ENCODE measurements at places on chromosomes 12 and 14.

DNA sequence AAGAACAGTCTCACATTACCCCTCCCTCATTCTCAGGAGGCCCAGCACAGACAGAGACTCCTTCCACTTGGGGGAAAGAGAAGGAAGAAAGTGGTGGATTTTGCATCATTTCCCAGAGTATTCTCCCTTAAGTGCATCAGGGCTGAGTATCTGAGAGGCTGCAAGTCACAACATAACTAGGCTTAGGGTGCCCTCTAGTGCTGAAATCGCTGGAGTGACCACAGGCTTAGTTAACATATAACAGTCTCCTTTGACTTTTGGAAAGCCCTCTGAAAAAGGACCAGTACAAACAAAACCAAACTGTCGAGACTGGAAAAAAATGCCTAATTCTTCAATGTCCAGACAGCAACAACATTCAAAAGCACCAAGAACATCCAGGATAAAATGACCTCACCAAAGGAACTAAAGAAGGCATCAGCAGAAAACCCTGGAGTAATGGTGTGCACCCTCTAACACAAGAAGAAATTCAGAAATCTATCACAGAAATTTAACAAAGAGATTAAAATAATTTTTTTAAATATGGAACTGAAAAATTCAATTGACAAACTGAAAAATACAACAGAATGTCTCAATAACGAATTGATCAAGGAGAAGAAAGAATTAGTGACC, 412.3 kb downstream of the RPS29 start:
- peak; percentile 50 for DNase-seq
- H3K4me3 ChIP-seq: no peak overlapping the region

GRCh38 chr12:26097046-26097878, 27.6 kb downstream of the BHLHE41 start:
- peak; percentile 52 for DNase-seq
- H3K27me3 ChIP-seq: peaks cover 23% of the 10 kb centered on the region
- H3K4me1 ChIP-seq: no peaks in the 10 kb centered on the region
- H3K36me3 ChIP-seq: no peaks in the 10 kb centered on the region
- no peak overlapping the region for H3K4me3 ChIP-seq

DNA sequence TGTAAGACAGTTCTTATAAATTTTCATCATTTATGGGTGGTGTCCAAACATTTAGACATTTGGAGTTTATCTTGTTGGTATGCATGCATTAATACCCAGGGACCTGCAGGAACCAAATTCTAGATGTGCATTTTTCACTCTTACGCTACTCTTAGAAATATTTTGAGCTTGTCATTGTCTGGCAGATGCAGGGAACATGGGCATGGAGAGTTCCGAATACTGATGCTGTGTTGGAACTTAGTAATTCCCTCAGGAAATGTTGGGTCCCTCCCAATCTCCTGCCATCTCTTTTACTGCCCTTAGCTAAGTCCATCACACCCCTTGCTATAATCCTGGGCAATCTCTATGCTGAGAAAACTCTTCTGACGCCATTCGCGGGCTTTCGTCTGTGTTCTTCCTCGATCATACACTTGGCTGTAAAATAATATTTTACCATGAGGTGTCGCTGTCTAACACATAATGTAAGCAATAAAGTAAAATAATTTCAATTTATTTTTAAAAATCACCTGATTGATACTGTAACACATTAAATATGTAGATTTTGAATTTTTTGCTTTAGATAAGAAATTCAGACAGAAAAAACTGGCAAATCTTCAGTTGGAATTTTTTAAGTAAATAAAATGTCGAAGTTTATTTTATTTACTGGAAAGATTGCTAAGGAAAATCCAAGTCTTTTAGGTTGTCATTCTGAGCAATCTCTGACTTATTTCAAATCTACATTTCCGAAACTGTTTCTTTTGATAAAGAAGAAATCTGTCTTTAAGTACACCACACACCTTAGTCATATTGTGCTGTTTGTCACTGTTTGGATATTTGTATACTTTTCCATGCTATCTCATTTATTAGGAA, 304.1 kb upstream of the SSTR1 start:
- H3K4me1 ChIP-seq: peaks cover 1% of the 10 kb centered on the region
- no peaks in the 10 kb centered on the region for H3K36me3 ChIP-seq
- no peak overlapping the region for H3K4me3 ChIP-seq
- DNase-seq: no peak
- H3K27me3 ChIP-seq: peaks cover 21% of the 10 kb centered on the region

GRCh38 chr14:30573226-30573814, 14.4 kb downstream of the G2E3 start:
- DNase-seq: no peak
- H3K4me1 ChIP-seq: peaks cover 35% of the 10 kb centered on the region
- H3K27me3 ChIP-seq: no peaks in the 10 kb centered on the region
- H3K4me3 ChIP-seq: no peak overlapping the region
- peaks cover 50% of the 10 kb centered on the region for H3K36me3 ChIP-seq

- DNase-seq: no peak
- H3K27ac ChIP-seq: no peak overlapping the region
- H3K4me1 ChIP-seq: peaks cover 10% of the 10 kb centered on the region
- H3K27me3 ChIP-seq: peaks cover 18% of the 10 kb centered on the region
- no peaks in the 10 kb centered on the region for H3K36me3 ChIP-seq
Measured at GRCh38 chr12:12918781-12919389, 27.5 kb downstream of the GPRC5A start.

- no peaks in the 10 kb centered on the region for H3K27me3 ChIP-seq
- H3K27ac ChIP-seq: no peak overlapping the region
- no peak for DNase-seq
- no peaks in the 10 kb centered on the region for H3K36me3 ChIP-seq
- no peak overlapping the region for H3K4me3 ChIP-seq
- H3K4me1 ChIP-seq: no peaks in the 10 kb centered on the region
Measured at GRCh38 chr14:33363682-33364081, 425.0 kb downstream of the NPAS3 start.

DNA sequence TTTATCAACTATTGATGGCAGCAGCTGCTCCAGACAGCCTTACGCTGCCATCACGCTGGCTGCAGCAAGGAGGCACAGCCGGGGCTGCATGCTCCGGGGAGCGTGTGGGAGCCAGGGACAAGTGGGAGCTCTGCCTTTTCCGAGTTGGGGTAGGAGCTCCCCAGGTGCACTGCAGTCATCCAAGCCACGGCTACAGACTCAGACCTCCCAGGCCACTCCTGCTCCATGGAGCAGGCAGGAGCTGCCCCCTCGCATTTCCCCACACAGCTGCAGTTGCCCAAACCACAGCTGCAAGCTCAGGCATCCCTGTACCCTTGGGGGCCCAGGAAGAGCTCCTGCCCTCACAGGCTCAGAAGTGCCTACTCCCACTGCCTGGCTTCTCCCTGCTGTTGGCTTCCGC, 184.7 kb downstream of the CPNE8 start:
- DNase-seq: no peak
- no peaks in the 10 kb centered on the region for H3K4me1 ChIP-seq
- no peaks in the 10 kb centered on the region for H3K27me3 ChIP-seq
- H3K36me3 ChIP-seq: peaks cover 2% of the 10 kb centered on the region
- H3K27ac ChIP-seq: no peak overlapping the region
- H3K4me3 ChIP-seq: no peak overlapping the region

DNA sequence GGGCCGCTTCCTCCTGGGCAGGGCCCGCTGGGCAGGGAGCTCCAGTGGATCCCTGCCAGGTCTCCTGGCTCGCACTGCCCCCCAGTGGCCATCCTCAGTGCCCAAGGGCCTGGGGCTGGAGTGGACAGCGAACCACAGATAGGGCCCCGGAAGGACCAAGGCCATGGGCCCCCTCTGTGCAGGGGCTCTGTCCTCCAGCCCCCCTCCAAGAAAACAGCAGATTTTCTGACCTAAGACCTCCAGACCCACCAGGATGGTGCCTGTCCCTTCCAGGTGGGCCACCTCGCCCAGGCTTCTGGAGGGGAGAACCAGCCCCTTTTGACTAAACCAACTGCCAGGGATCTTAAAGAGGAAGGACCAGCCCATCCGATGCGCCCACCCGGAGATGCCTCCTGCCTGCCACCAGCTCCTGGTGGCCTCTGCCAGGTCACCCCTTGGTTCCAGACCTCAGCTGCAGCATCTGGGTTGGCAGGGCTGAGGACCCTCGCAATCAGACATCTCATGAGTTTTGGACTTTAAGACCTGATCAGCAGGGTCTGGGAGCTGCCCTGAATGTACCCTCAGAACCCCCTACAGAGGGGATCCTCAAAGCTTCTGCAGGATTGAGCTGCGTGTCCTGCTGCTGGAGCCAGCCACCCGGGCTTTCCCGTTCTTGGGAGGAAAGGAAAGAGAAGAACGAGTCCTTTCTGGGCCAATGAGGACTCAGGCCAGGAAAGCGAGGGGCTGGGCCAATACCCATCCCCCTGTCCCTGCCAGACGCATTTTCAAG, 325.8 kb upstream of the DIO3 start:
- H3K27me3 ChIP-seq: no peaks in the 10 kb centered on the region
- peak; percentile 29 for DNase-seq
- H3K4me3 ChIP-seq: no peak overlapping the region
- no peak overlapping the region for H3K27ac ChIP-seq

DNA sequence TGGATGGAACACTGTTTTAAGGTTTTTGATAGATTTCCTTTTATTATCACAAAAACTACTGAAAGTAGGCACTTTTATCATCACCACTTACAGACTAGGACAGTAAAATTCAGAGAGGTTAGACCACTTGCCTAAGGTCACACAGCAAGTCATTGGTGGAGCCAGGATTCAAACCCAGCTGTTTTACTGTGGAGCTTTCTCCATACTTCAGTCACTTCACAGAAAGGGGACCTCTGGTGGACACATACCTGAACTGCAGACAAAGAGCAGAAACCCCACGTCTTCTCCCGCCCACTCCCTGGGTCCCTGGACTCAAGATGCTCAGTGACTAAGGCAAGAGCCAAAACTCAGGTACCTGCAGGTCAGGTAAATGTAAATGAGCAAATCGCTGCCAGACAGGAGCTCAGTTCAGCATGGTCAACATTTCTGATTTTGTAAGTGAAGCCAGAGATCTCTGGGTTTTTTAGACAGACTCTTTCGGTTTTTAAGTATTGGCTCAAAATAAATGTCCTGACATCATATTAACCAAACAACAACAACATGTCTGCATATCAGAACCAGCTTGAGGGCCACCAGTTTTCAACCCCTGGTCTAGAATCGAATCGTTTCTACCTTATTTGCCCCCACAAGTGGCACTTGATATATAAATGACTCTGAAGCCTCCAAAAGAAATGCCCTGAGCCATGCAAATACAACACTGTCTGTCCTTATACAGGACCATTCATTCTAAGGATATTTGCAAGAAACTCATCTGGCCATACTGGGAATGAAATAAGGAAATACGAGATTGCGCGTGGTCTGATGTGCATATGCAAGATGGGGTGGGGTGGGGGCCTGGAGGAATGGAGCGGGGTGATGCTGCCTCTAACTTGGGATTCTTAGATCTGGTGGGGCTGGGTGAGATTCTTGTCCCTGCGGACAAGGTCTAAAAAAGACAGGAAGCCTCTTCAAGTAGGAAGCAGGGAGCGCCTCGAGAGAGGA, 110.9 kb downstream of the KSR2 start:
- H3K4me3 ChIP-seq: no peak overlapping the region
- H3K36me3 ChIP-seq: no peaks in the 10 kb centered on the region
- no peaks in the 10 kb centered on the region for H3K27me3 ChIP-seq
- peak; percentile 52 for DNase-seq
- no peak overlapping the region for H3K27ac ChIP-seq

GRCh38 chr12:84856156-84856900, 56.3 kb downstream of the SLC6A15 start:
- no peaks in the 10 kb centered on the region for H3K4me1 ChIP-seq
- H3K27ac ChIP-seq: no peak overlapping the region
- no peaks in the 10 kb centered on the region for H3K36me3 ChIP-seq
- DNase-seq: no peak
- peaks cover 2% of the 10 kb centered on the region for H3K27me3 ChIP-seq

DNA sequence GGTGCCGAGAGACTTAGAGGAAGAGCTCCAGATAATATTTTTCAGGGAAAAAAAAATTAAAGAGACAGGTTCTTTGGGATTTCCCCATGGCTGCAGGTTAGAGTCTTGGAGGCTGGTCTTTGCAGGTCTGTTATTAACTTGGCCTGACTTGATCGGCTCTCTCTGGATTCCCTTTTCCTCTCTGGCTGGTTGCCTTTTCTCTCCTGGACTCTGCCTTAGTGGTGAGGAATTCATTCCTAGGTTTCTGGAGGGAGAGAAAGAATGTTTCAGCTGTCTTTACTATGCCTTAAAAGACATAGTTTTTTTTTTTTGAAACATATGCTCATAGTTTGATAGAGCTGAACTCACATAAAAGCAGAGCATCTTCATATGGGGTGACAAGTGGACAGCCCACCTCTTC, 336.3 kb downstream of the BMP4 start:
- no peak for DNase-seq
- H3K27me3 ChIP-seq: no peaks in the 10 kb centered on the region
- H3K27ac ChIP-seq: no peak overlapping the region
- no peaks in the 10 kb centered on the region for H3K4me1 ChIP-seq
- no peak overlapping the region for H3K4me3 ChIP-seq
- H3K36me3 ChIP-seq: no peaks in the 10 kb centered on the region

- no peak overlapping the region for H3K4me3 ChIP-seq
- DNase-seq: no peak
- no peaks in the 10 kb centered on the region for H3K27me3 ChIP-seq
Measured at GRCh38 chr14:95257521-95257920, 62.2 kb downstream of the CLMN start.

- no peak overlapping the region for H3K27ac ChIP-seq
- peaks cover 13% of the 10 kb centered on the region for H3K27me3 ChIP-seq
- peaks cover 5% of the 10 kb centered on the region for H3K4me1 ChIP-seq
Measured at GRCh38 chr14:54785778-54786770, 116.6 kb downstream of the GCH1 start.

- no peak for DNase-seq
- no peaks in the 10 kb centered on the region for H3K27me3 ChIP-seq
- no peak overlapping the region for H3K27ac ChIP-seq
Measured at GRCh38 chr14:87334997-87335685, 657.8 kb downstream of the GALC start.

- peaks cover 6% of the 10 kb centered on the region for H3K4me1 ChIP-seq
- no peak overlapping the region for H3K4me3 ChIP-seq
- H3K27ac ChIP-seq: no peak overlapping the region
Measured at GRCh38 chr14:72645706-72646105, 248.2 kb downstream of the DPF3 start.
